ENCODE measurements at places on chromosomes 5 and 9.

GRCh38 chr9:19665146-19665863 is 123.5 kb downstream of the SLC24A2 start:
- DNase-seq = no peak

GRCh38 chr5:123176938-123177275 is 87.9 kb downstream of the PRDM6 start:
- no peak for DNase-seq

- DNase-seq = no peak
Measured at GRCh38 chr5:176899296-176899891, at the start of gene HK3. Gene HK3 (minus strand): TSS chr5:176899346. CDS start chr5:176896159, 3,187 bp downstream.

DNA sequence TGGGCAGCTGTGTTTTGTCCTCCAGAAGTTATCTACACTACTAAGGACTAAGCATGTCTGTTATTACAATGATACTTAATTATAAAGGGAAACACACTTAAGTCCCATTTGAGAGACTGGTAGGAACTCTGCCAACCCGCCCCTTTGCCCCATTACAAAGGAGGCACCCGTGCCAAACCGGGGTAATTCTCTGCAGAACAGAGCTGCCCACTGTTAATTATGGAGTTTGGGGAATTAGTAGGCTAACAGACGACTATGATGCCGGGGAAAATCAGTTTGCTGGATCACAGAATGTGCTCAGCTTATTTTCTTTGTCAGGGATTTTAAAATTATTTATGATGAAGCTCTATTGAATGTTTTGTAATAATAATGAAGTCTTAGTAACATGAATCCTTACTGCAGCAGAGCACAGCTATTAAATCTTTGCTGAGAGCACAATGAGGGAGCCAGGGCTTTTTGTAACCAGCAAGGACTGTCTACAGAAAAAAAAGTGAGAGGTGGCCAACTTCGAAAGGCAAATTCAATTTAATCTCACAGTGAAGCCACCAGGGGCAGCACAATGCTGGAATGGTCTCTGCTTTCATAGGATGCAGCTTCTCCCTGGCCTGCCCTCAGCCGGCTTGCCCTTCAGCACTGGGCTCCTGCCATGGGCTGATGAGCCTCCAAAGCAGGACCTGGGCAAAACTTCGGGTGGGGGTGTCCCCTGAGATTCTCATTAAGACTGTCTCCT is 134.5 kb downstream of the GNAQ start:
- no peak for DNase-seq

- no peak for DNase-seq
Measured at GRCh38 chr5:36646507-36647023, 40.2 kb downstream of the SLC1A3 start.

DNA sequence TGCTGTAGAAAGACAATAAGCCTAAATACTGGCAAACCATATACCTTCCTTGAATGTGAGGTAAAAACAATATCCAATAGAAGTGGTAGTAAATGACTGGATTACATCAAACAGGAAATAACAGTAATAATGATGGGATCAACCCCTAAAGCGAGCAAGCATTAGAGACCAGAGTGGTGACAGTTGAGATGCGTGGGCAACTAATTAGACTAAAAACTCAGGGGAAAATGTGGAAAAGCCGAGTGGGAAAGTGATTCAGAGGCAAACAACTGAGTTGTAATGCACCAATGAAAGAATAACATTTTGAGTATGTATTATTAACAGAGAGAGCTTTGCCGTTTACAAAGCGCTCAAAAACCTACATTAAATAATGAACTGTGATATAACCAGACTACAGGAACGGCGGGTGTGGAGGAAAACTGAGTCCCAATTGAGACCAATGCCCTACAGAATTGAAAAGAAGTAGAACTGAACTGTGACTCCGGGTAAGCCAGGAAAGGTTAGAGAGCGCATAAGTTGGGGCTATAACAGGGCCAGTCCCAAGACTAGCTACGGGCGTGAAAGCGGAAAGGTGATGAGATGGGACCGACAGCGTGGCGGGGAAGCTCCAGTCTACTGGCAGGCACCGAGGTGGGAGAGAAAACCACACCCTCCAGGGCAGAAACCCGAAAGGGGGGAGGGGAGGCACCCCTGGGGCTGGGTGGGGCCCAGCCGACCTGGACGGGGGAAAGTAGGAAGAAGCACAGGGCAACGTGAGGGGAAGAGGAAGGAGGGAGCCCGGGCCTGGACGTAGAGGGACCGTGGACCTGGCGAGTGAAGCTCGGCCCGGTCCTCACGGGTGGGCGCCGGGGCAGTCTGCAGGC is 592 bp downstream of the UBAP2 start:
- DNase-seq = peak; percentile 52

GRCh38 chr5:101278011-101278687 is 375.1 kb upstream of the ST8SIA4 start:
- DNase-seq = no peak

DNA sequence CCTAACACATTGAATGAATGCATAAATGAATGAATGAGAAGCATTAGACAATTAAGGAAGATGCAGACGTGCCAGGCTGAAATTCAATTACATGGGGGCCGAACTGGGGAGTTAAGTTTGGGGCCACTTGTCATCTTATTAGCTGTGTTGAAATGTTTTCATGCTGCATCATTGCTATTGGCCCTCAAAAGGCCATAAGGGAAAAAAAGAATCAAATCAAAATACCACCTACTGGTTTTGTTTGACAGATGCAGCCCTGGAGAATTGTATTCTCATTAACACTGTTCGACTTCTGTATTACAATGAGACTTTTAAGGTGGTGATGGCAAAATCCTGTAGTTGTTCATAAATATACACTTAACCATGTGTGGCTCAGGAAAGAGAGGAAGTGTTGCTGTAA is 38.4 kb downstream of the UBE2QL1 start:
- DNase-seq = no peak

DNA sequence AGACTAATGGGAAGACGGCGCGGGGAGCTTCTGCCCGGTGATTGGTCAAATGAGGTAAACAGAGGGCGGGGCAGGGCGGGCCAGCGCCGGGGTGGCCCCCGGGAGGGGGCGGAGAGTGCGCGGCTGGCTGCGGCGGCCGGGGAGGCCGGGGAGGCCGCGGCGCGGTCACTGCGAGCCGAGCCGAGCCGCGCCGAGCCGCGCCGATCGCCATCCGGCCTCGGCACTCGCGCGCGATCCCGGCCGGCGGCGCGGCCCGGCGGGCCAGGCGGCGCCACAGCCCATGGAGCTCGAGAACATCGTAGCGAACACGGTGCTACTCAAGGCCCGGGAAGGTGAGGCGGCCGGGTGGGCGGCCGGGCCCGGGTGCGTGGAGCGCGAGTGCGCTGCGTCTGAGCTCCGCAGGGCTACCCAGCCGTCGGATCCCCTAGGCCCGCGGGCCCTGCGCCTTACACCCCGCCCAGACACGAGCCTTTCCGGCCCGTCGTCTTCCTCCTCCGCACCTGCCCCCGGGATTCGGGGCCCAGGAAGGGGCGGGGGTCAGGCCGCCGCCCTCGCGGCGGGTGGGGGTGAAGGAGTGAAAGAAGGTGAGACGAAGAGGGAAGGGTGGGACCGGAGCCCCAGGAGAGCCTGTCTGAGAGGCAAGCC is at the start of gene GRK6:
GRK6 (plus strand) TSS at position 111 of the 645 bp plus-strand sequence; CDS start at position 281, 170 bp downstream.
- DNase-seq = peak; percentile 64

- no peak for DNase-seq
Measured at GRCh38 chr9:97567894-97568202, 65.3 kb downstream of the TSTD2 start.

GRCh38 chr5:34486160-34486848 is 169.8 kb upstream of the RAI14 start:
- DNase-seq = peak; percentile 50

DNA sequence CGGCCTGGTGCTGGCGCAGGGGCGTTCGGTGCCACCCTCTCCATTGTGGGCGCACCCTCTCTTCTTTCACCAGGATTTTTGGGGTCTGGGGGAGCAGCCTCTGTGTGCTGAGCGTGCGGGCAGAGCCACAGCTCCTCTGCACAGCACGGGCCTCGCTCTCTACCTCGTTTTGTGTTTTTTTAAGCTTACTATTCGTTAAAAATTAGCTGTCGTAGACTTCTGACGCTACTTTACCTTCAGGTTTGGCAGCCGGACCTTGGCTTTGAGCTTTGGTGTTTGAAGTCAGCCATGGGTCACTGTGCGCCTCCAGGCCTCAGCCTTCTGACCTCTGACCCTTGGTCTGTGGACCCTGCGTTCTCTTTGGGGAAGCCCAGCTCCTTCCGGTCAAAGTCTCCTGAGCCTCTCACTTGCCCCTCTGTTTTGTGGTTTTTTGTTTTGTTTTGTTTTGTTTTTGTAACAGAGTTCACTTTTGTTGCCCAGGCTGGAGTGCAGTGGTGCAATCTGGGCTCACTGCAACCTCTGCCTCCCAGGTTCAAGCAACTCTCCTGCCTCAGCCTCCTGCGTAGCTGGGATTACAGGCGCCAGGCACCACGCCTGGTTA is 88.2 kb upstream of the CACNA1B start:
- DNase-seq = no peak

DNA sequence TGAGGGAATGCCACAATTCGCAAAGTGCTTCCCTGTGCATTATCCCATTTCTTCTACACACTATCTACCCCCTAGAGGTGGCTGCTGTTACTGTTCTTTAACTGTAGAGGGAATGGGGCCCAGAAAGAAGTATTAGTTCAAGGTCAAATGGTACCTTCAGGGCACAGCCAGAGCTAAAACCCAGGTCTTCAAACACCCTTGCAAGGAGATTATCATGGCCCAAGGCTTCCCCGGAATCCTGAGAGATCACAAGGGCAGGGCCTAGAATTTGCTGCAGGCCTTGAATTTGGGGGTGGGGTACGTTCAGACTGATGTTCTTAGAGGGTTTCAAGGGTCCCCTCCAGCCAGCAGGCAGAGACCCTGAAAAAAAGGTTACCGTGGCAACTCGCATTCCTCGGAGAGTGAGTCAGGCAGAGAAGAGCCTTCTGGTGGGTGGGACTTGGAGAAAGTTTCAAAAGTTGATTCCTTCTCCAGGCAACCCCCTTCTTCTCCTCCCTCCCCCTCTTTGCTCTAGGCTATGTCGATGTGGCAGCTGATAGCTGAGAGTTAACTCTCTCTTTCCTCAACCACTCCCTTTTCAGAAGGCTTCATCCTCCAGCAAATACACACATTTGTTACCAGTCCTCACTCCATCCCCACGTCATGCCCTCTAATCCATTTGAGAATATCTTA is 1.9 kb downstream of the SPARC start:
- no peak for DNase-seq

DNA sequence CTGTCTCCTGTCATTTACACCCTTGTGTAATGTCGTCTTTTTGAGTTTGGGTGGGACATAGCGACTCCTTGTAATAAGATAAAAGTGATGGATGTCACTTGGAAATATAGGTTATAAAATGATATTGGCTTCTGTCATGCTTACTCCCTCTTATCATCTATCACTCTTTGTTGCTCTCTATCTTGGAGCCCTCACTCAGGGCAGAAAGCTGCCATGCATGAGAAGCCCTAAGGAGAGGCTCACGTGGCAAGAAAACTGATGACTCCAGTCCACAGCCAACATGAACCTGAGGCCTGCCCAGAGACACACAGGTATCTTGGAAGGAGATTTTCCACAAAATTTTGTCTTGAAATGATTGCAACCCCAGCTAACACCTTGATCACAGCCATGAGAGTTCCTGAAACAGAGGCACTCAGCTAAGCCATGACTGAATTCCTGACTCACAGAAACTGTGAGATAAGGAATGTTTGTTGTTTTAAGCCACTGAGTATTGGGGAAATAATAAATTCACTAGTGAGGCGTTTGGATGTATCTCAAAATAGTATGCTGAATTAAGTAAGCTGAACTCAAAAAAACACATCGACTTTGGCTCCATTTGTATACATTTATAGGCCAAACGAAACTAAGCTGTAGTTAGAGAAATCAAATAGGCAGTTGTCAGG is 216.7 kb downstream of the CDH18 start:
- no peak for DNase-seq

DNA sequence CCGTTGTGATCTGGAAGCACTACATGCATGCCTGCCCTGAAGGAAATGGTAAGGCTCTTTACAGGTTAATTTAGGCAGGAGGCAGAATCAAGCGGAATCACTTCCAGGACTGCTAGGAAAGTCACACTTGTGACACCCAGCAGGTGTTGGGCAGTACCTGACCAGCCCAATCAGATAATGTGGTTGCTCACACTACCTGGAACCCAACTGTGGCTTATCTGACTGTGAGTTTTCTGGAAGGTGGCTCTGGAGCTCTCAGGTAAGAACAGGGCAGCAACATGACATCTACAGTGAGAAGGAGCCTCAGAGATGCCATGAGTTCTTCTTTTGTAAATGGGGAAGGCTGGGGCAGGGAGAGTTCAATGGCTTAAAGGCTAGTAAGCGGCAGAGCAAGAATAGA is 146.4 kb downstream of the ARSB start:
- DNase-seq = no peak

- no peak for DNase-seq
Measured at GRCh38 chr5:73629456-73629855, 3.5 kb downstream of the ARHGEF28 start.

DNA sequence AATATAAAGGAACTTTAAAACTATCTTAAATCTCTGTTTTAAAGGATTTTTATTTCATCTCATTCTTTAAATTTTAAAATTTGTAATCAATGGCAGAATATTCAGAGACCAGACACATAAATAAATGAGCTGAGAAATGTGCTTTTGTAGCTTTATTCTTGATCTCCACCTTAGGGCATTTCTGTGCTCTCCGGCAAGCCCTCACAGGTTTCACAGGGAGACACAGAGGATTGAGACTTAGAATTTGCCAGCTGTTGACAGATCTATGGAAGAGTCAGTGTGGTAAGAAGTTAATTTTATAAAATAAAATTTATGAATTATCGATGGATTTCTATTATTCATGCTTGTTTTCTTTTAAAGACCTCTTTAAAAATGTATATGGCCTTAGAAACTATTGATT is 206.8 kb downstream of the CD180 start:
- DNase-seq = no peak

GRCh38 chr5:149633476-149634350 is 52.4 kb downstream of the ARHGEF37 start:
- no peak for DNase-seq

- DNase-seq = no peak
Measured at GRCh38 chr9:130446101-130446861, 1.5 kb downstream of the ASS1 start.

- no peak for DNase-seq
Measured at GRCh38 chr9:33867747-33868439, 50.9 kb downstream of the UBE2R2 start.

DNA sequence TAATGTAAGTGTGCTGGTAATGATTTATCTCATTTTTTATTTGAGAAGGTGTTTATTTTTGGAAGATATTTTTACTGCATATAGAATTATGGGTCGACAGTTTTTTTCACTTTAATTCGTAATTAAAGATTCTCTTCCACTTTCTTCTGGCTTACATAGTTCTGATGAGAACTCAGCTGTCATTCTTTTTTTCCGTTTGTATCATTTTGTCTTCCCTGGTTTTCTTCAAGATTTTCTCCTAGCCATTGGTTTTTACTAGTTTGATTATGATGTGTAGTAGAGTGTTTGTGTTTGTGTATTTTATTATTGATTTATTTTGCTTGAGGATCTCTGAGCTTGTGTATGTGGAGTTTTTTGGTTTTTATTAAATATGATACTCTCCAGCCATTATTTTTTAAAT is 21.7 kb downstream of the SLF1 start:
- no peak for DNase-seq

- DNase-seq = no peak
Measured at GRCh38 chr9:128523199-128523925, 18.8 kb downstream of the GLE1 start.
